Brain (organoid and tissue), 16 donors: ENCODE measurements at places on chromosomes 11 and 22. TPM values are rescaled to one million over a fixed set of nuclear protein-coding genes. Genes with fewer than 3 reads are reported as not detected.

Gene ARHGAP8
- 2.5 TPM for polyA plus RNA-seq

Gene SLC6A5
- not detected for polyA plus RNA-seq

Gene PDGFD
- polyA plus RNA-seq = 0.75 TPM

Gene CRYBB2
- polyA plus RNA-seq = not detected

Gene OTOG
- polyA plus RNA-seq = 1.3 TPM
